ENCODE measurements at places on chromosomes 12 and 14. TPM values are rescaled to one million over a fixed set of nuclear protein-coding genes. Genes with fewer than 3 reads are reported as not detected.

Gene ABCC9
- 54.8 TPM for total RNA-seq

DNA sequence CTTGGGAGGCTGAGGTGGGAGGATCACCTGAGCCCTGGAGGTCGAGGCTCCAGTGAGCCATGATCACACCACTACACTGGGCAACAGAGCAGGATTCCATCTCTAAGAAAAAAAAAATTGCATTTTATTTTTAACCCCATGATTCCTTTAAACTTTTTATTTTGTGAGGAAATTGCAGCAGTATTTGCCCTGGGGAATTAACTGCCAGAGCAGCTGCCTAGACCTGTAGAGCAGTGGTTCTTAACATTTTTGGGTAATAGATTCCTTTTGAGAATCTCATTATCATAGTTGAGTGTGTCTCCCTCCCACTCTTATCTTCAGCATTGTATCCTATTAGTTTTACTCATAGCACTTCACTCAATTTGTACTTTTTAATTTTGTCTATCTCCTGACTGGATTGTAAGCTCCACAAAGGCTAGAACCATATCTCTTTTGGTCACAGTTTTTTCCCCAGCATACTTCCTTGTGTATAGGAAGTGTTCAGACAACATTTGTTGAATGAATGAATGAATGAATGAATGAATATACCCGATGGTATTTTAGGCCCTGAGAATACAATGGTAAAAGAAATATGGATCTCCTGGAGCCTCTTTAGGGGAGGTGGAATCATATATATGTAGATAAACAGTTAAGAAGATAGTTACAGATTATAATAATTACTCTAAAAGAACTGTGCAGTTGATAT, 40.6 kb downstream of the BRMS1L start:
- DNase-seq: no peak

DNA sequence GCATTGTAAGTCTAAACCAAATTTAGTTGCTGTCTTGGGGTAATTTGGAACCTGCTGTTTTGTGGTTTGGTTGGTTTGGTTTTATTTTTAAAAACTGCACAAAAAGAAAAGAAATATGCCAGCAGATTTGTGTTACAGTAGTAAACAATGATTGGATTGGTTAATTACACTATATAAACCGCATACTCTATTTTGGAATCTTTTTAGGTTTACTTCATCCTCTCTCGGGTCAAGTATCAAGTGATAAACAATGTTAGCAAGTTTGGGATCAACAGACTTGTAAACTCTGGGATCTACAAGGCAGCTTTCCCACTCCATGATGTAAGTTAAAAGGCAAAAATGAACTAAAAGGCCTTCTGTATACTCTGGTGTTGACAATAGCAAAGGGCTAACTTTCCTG, 132.4 kb downstream of the ANO6 start:
- no peak for DNase-seq

Gene ZNF384
- total RNA-seq: 58.2 TPM

DNA sequence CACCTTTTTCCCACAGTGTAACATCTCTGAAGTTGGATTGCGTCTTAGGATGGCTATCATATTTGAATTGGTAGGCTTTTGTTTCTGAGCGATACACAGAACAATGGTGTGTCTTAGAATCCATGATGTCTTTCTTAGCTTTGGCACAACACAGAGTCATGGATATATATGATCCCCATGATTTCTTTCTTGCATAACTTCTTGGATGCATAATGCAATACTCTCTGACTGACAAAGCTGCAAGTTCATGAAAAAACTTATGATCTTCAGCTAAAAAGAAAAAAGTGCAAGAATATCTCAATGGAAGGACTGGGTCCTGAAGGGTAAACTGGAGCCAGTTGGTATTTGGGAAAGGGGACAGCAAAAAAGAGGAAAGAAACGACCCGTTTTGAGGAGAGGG, 48.1 kb downstream of the VWF start:
- no peak for DNase-seq
